ENCODE measurements at places on chromosomes 4 and X.

- DNase-seq: no peak
These were observed 8.0 kb downstream of the NR0B1 start for GRCh38 chrX:30301208-30301607.

DNA sequence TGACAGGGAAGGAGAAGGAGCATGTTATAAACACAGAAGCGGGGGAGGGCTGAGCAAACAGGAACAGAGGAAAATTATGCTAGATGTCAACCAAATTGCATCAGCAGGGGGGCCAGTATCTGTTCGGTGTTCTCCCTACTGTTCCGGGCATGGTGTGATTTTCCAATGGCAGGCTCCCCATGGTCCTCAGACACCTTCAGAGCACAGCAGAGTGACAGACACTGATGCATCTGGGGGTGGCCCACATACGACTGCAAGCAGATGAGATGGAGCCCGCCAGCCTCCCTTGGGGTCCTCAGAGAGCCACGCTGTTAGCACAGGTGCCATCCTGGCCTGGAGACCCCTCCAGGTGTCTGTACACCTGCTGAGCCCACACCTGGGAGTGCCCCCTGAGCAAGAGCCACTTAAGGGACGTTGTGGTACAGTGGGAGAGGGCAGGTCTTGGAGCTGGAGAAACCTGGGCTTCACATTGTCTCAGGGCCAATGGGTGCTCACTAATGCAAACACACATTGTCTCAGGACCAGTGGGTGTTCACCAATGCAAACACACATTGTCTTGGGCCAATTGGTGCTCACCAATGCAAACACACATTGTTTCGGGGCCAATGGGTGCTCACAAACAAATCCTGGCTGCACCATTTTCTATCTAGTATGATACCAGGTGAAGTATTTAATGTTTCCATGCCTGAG, 95.4 kb downstream of the SLC2A9 start:
- DNase-seq: no peak

DNA sequence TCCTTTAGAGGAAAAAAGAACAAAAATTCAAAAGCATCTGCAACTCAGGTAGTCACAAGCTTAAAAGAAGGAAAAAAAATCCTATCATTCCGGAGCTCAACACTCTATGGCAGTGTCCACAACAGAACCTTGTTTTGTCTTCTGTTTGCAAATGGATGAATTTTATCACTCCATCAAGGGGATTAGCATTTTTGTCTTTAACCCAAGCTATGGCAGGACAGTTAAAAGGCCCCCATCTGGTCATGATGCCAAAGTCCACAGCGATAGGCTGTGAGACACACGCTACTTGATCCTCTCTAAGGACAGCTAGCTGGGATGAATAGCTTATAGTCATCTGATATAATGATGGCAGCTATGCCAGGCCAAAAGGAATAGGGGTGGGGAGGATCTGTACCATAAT, 16.6 kb downstream of the AMER1 start:
- DNase-seq: no peak

- DNase-seq: no peak
These were observed 126.7 kb upstream of the RAI2 start for GRCh38 chrX:17987783-17988182.

DNA sequence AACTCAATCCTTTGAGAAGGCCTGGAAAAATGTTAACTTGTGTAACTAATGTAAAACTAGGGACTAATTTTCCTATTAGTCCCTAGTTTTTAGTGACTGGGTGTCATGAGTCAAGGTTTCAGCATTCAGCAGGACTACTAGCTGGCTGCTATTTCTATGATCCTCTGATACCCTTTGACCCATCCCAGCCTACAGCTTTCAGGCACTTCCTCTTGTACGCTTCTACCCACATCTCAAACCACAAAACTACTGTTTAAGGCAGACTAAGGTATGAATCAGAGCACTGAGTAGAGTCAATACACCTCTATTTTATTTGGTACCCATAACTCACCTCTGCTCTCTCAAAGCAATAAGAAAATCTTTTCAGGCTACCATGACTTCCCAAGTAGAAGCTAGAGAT, 809.6 kb downstream of the PDHA2 start:
- no peak for DNase-seq

DNA sequence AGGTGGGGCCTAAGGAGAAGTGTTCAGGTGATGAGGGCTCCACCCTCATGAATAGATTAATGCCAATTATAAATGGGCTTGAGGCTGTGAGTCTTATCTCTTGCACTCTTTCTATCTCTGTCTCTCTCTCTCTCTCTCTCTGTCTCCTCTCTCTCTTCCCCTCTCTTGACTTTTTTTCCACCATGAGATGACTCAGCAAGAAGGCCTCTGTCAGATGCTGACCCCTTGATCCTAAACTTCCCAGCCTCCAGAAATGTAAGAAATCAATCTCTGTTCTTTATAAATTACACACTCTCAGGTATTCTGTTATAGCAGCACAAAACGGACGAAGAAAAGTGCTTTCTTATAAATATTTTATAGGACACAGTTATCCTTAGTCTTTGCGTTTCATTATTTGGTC, 184.9 kb upstream of the PCDH7 start:
- no peak for DNase-seq

GRCh38 chr4:23125118-23125517, 432.4 kb downstream of the GBA3 start:
- no peak for DNase-seq

DNA sequence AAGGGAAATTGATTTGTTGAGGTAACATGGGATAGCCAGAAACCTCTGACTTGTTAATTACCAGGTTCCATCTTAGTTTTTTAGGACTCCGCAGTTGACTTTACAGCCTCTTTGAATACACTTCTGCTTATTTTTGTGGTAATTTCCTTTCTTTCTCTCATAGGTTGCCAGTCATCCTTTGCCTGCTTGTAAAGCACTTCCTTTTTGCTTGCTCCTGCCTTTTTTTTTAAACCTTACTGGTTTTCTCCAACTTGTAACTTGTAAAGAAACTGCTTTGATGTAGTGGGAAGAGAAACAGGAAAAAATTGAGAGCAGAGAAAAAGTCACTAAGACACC, 2.6 kb downstream of the PGK1 start:
- no peak for DNase-seq

- DNase-seq: no peak
These were observed 7.9 kb upstream of the HMX1 start for GRCh38 chr4:8879574-8879973.

DNA sequence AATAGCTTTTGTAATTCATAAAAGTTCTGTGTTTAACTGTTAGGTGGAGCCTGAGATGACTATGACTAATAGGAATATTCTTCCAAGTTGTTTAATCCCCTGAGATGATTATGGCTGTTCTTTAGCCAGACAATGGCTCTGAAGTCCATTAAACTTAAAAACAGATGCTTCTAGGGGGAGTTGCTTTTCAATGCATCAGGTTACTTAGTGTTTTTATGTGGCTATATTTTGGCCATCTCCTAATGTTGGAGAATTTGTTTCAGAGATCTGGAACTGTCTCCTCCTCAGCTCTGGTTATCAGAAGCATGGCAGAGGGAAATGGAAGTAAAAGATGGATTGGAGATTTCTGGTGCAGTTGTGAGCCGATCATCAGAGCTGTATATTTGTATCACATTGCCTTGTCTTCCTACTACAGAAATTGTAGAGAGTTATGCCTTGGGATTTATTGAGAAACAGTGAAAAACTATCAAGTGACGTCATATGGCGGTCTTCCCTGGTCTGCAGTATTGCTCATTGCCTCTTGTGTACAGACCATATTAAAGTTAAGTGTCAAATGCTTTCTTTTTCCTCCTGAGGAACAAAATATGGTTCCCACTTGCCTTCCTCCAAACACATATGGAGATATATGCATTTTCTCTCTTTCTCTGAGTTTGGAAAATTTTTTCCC, 29.8 kb downstream of the SGMS2 start:
- DNase-seq: no peak

GRCh38 chr4:55546506-55546755, 278 bp downstream of the CLOCK start:
- no peak for DNase-seq

GRCh38 chr4:154082760-154083535, 294.1 kb upstream of the SFRP2 start:
- DNase-seq: no peak

- DNase-seq: no peak
These were observed 1.1 kb downstream of the RNF150 start for GRCh38 chr4:141132072-141132708.

DNA sequence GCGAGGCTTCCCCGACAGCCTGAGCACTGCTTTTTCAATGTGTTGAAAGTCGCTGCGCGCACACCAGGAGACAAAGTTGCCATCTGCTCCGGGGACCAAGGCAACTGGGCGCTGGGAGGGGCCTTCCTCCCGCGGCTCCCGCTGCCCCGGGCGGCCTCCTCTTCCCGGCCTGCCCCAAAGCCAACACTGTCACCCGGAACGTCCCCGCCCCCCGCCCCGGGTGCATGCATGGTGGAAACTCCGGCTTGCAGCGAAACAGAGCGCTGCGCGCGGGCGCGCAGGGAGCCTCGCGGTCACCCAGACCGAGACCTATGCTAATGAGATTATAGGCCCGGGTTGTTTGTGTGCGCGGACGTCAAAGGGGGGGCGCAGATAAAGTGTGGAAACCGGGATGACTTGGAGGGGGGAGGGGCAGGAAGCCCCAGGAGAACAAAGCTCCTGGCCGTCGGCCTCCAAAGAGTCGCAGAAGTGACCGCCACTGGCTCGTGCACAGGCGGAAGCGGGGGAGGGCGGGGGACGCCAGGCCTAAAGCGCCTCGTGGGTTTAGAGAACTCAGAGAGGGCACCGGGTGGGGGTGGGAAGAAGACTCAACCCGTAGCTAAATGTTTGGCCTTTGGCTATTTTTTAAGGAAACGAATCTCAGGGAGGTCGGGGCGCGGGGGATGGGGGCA, 88.8 kb downstream of the BCOR start:
- DNase-seq: peak; percentile 75

DNA sequence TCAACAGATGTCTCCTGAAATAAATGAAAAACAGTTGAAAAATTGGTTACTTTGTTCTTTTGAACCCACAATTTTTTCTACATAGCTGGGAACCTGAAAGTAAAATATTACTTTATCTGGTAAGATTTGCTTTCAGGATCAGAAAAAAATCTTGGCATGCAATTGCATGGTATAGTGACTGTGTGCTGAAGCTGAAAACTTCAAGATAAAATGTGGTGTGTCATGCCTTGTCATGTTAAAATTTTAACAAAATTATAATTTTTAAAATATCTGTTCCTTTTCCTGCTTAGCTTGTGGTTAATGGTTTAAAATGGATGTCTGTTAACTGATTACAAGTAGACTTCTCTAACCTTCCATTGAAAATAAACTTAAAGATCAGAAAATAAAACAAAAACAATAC, 904.8 kb downstream of the PDHA2 start:
- DNase-seq: no peak

GRCh38 chrX:100721328-100721727, 10.6 kb downstream of the SYTL4 start:
- no peak for DNase-seq

- no peak for DNase-seq
These were observed 9.9 kb downstream of the FNIP2 start for GRCh38 chr4:158778712-158779111.

DNA sequence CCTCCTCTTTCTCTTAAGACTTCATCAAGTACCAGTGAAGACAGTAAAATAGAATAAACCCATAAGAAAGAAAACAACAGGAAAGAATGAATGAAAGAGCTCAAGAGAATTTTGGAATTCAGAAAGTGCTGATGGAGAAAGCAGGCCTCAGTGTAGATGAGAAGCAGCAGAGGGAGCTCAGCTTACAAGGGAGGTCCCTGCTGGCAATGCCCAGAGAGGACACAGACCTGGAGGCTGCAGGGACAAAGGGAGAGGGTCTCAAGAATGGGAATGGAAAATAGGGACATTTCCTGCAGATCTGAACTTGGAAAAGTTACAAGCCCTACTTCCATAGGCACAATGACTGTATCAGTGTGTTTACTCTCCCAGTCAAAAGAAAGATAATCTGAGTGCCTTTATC, 64.5 kb upstream of the MAGEA10 start:
- no peak for DNase-seq

DNA sequence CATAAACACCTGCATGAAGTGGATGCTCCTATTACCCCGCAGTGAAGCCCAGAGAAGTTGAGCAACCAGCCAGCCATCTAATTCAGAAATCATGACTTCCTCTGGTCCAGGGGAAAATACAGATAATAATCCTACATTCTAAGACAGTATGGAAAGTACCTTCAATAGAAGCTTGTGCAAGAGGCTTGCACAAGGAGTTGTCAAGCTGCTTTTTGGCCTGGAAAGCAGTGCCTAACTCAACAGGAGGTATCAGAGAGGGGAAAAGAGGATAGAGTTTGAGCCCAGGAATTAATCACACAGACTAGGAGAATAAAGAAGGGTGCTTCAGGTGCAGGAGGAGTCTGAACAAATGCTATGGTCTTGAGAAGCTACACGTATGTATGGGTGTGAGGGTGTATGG, 26.7 kb downstream of the TMEM192 start:
- no peak for DNase-seq

DNA sequence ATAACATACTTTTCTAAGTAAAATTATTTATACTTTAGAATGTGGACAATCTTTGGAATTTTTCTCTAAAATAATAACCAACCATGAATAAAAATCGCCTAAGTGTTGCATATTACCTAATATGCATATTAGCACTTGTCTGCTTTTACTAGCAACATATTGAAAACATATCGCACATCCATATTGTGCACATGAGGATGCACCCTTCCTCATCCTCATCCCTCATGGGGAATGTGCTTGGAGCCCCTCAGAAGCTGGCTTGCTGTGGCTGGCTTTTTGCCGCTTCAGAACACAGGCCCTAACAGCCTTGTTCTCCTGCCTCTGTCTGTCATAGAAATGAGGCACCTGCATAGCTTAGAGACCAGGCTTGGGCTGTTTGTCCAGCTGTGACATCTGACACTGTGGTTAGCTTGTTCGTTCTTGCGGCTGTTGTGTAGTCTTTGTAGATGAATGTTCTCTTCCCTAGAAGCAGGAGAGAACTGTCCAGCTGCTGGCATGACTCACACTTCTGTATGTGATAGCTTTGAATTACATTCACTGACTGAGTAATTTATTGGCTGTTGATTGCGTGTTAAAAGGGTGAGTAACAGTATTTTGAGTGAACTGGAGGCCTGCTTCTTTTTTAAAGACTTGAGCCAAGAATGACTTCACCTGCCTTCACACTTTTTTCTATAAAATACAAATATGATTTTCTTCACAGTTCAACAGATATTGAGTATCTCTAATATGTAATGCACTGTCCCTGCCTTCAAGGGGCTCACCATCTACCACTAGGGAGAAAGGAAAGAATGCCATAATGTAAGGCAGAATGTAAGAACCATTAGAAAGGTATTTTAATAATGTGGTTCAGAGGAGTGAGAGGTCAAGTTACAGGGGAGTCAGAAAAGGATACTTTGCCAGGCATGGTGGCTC, 81.9 kb downstream of the HMGB2 start:
- peak; percentile 86 for DNase-seq

Measured in DMS 273 treated with DMSO at 0.1 percent for 48 hours (cell line).